ENCODE measurements at places on chromosomes 16 and 17.

- DNase-seq: no peak
Measured at GRCh38 chr17:81143200-81143527, 22.1 kb upstream of the PVALEF start.

- DNase-seq: no peak
Measured at GRCh38 chr16:79114759-79115158, 485.8 kb downstream of the MAF start.

- DNase-seq: no peak
Measured at GRCh38 chr16:74740795-74741304, 33.8 kb downstream of the FA2H start.

DNA sequence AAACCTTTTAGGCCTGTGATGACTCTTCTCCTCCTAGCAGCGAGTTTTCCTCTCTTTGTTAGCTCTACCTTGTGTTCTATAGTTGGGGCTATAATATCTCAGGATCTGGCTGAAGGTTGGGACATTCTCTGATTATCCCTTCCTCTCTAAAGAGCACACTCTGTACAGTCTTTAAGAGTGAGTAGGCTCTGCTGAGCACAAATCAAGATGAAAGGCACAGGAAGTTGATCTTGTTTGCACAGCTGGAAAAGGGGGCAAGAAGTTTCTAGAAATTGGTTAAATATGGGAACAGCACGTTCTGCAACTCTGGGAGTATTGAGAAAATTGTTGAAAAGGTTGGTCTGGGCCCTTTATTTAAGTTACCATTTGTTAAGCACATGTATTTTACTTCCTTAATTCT is 240.9 kb downstream of the CDH11 start:
- DNase-seq: no peak

DNA sequence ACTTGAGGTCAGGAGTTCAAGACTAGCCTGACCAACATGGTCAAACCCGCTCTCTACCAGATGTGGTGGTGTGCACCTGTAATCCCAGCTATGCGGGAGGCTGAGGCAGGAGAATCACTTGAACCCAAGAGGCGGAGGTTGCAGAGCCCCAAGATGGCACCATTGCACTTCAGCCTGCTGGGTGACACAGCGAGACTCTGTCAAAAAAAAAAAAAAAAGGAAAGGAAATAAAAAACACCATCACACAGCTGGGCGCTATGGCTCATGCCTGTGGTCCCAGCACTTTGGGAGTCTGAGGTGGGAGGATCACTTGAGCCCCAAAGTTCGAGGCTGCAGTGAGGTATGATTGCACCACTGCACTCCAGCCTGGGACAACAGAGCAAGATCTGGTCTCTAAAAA is 13.3 kb upstream of the SBK1 start:
- no peak for DNase-seq

- no peak for DNase-seq
Measured at GRCh38 chr17:67248291-67248690, 3.3 kb upstream of the HELZ start.

DNA sequence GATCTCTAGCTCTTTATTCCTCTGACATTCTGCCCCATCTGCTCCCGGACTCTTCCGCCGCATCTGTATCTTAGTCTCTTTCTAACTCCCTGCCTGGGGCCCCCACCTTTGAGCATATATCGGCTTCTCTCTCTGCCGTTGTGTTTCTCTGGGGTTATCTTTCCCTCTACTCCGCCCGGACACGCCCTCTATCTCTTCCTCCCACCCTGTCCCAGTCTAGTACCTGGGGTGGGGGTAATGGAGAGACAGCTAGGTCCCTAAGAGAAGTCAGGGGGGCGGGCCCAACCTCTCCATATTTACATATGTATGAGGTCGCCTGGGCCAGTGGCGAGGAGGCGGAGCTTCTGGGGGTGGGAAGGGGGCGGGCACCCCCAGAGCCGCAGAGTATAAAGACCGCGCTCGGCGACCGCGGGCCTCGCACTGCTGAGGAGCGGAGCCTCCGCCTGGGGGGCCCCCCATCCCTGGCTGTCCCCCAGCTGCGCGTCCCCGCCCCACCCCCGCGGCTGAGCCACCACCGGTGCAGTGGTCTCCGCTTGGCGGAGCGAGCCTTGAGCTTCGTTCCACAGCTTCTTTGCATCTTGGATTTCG is at the start of gene ATP1B2:
TSS of gene ATP1B2 (plus strand) at position 418 of the 588 bp plus-strand sequence. CDS start 593 bp downstream, outside the sequence.
- peak; percentile 63 for DNase-seq

DNA sequence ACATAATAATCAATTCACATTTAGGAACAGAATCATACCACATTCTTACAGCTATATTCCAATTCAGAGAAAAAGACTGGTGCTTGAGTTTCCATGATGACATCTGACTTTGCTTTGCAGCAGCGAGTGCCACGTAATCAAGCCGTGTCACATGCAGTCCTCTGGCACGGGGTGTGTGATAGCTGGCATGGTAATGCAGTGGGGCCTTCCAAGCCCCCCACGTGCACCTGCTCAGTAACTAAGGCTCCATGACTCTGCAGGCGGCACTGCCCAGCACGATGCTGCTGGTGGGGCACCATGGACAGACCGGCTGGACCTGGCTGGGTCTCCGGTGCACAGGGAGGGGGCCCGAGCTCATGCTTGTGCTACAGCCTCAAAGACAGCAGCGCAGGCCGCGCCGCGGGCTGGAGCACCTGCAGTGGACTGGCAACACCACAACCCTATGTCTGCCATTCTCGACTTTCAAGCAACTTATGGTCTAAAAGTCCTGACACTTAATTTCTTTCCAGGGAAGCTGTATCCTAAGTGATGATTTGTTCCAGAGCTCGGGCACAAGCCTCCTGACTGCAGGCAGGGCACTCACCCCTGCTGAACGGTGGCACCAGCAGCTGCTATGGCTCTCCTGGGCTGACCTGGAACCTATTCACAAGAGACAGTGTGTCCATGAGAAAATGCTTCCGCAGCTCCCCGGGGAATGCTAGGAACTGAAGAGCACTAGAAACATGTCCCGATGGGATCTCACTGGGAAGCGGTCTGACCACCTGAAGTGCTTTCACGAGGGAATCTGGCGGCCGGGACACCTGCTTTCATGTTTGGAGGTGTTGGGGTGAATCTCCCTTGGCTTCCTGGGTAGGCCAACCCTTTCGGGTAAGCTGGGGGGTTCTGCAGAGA is 99.5 kb upstream of the DNAH17 start:
- DNase-seq: no peak

GRCh38 chr17:51537996-51538550 is 277.7 kb downstream of the UTP18 start:
- no peak for DNase-seq

GRCh38 chr17:73452009-73452408 is 140.2 kb upstream of the CDC42EP4 start:
- DNase-seq: no peak

GRCh38 chr17:14205992-14206461 is 30.6 kb downstream of the CDRT15 start:
- DNase-seq: peak; percentile 59

- no peak for DNase-seq
Measured at GRCh38 chr16:30115238-30115637, 1.9 kb upstream of the GDPD3 start.

Measured in stimulated activated CD4-positive, alpha-beta T cell treated with anti-CD3 and anti-CD28 coated beads, Interleukin-1b, Interleukin-23, amount 100 ng/mL, for 4 hours (primary cell).